ENCODE measurements at places on chromosomes 6 and 20.

DNA sequence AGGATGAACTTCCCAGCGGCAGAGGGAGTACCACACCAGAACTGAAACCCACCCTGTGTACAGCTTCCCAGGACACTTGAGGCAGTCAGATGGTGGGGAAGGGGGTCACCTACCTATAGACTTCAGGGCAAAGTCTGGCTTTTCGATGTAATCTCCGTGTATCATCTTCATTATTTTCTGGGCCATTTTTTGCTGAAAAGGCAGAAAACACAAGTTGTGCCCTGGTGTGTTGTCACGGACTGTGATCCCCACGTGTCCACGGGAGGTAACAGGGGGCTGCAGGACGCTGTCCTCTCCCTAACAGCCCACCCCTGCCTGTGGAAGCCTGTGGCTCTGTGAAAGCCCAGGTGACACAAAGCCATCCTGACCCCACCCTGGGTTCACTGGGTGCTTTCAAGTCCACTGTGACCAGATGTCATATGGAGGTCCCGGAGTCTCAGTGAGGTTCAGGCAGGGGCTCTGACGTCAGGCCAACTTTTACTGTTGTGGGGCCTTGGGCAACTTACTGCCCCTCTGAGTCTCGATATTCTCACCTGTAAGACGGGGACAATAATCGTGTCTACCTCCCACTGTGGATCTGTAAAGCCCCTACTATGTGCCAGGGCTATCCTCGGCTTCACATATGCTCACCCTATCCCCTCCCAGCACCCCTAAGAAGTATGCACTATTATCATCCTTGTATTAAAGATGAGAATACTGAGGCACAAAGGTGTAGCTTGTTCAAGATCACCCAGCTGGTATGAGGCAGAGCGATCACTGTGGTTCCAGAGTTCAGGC is 14.5 kb downstream of the SUN5 start:
- DNase-seq = no peak

DNA sequence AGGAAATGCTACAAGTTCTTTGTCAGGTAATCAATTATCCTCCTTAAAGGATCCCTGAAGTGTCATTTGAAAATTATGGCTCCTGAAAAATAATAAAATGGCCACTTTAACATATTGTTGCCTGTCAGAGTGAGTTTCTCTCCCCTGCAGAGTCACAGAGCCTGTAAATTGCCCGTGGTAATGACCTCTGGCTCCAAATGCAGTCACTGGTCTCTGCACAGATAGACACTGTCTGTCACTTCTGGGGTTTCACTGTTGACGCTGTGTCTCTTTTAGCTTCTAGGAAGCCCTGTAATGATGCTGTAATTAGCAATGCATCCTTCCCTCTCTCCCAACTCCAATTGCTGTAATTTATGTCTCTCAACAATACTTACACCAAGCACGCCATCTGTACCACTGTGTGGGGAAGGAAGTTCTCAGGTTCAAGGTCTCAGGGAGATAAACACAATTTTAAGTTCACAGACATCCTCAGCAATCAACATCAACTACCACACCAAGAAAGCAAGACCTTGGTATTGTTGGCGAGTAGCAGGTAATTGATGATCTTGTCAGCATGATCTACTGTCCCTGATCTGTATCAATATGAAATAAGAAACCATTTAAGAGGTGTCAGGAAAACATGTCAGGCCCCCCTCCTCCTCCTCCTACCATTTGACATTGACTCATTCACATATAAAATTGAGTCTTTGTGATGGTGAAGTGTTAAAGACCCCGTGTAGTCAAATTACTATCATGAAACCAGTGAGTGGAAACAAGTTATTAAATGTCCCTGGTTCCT is 91.2 kb upstream of the SULF2 start:
- no peak for DNase-seq

- no peak for DNase-seq
These were observed 823.4 kb upstream of the GJE1 start for GRCh38 chr6:141309295-141309694.

GRCh38 chr20:7879883-7880282 is 60.4 kb downstream of the HAO1 start:
- no peak for DNase-seq

DNA sequence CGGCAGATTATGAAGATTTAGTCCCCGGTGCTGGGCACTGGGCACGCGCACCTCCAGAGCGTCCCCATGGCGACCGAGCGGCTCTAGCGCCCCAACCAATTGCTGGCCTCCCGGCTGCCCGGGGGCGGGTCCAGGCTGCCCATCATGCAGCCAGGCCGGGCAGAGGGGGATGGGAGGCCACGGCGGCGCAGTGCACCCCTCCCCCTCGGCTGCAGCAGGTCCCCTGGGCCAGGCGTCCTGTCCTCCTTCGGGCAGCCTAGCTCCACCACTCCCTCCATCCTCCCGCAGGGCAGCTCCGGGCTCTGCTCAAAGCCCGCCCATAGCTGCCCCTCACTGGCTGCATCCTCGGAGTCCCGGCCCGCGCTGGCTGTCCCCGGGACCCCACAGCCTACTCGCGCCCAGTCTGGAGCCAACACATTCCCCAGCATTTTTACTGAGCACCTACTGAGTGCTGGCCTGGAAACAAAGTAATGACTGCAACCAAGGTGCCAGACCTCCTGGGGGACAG is 99.4 kb downstream of the ASXL1 start:
- peak; percentile 54 for DNase-seq

GRCh38 chr20:19758133-19758500 is at the start of gene RIN2:
Gene RIN2 (plus strand): TSS chr20:19758258. CDS start chr20:19889602, 131,344 bp downstream.
- no peak for DNase-seq

GRCh38 chr6:150721418-150722266 is 122.0 kb downstream of the PLEKHG1 start:
- no peak for DNase-seq

GRCh38 chr6:64217721-64218620 is 582.4 kb downstream of the PHF3 start:
- DNase-seq = no peak

GRCh38 chr6:48315915-48316314 is 204.9 kb upstream of the PTCHD4 start:
- DNase-seq = no peak

GRCh38 chr6:33064723-33065122 is 8.7 kb downstream of the HLA-DPA1 start:
- no peak for DNase-seq

GRCh38 chr6:11307226-11307625 is 74.8 kb upstream of the NEDD9 start:
- DNase-seq = no peak

GRCh38 chr6:17452096-17452495 is 58.7 kb downstream of the CAP2 start:
- no peak for DNase-seq

DNA sequence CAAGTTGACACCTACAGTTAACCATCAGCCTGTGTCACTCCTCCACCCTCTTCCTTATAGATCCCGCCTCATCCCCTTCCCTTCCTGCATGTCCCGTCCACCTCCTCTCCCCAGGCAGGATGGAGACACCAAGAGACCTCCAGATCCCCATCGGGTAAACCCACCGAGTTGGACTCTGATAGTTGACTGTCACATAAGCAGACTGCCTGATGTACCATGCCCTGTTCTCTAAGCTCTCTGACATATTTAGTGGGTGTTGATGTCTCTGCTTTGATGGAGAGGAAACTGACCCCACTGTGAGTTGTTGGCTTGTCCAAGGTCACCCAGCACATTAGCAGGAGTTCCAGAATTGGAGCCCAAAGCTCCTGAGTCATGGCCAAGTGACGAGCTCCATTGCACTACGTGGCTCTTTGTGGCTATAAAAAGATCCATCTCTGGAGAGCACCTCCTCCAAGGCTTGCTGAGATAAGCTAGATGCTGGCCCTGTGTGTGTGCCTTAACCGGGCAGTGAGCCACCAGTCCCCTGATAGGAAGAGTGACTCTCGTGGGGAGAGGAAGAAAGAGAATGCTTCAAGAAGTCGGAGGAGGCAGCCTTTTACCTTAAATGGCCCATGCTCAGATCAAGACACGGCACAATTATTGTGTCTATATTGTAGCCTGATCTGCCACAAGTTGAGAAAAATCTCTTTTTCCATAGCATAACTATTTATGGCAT is 236.0 kb upstream of the ECI2 start:
- no peak for DNase-seq

- no peak for DNase-seq
These were observed 27.7 kb downstream of the UQCC2 start for GRCh38 chr6:33683576-33684427.

DNA sequence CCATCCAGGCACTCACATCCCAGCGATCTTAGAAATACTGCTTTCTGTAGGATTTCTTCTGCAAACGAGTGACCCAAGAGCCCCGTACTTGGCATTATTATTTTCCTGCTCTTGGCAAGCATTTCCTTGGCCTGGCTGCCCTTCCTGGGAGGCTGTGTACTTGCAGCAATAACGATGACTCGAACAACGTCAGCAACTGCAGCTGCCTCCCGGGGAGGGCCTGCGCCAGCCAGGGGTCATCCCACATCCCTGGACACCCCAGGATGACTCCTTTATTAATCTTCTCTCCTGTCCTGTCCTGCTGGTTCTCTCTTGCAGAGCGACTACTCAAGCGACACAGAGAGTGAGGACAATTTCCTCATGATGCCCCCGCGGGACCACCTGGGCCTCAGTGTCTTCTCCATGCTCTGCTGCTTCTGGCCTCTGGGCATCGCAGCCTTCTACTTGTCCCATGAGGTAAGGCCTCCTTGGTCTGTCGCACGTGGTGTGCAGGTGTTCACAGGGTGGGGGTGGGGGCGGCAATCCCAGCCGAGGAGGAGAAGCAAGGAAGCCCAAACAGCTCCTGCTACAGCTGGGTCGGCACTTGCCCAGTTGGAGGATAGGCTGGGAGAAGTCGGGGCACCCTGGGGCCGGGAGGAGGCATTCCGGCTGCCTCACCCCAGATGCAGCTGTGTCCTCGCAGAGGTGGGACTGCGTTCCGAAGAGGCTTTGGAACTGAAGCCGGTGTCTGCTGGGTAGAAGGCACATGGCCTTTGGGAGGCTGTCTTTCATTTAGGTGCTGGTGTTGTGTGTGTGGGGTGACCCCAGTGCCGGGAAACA is 115.3 kb downstream of the SYNDIG1 start:
- DNase-seq = no peak

DNA sequence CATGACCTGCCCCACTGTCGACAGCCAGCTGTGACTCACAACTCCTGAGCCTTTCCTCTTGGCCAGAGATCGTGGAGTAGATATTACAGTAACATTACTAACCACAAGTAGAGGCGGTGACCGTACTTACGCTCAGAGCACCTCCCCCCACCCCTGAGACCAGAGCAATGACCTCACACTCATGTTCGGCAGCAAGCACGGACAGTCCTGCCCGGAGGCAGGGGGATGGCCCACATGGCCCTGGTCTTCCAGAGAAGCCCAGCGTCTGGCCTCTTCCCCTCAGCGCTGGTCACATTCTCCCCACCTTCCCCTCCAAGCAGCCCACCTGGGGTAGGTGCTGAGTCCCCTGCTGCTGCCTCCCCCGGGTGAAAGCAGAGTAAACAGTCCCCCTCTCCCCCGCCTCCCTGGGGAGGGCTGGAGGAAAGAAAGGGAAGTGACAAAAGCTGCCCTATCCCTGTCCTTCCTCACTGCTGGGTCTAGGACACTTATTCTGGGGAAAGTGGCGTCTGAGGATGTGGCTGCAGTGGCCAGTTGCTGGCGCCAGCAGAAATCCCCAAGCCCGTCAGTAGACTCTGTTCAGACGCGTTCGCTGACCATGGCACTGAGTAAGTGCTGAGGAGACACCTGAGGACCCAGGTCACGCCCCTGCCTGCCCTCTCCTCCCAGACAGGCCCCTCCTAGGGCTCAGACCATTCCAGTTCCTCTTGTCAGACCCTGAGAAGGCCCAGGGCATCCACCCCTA is 68.5 kb downstream of the MRPL14 start:
- no peak for DNase-seq

- DNase-seq = no peak
These were observed 2.1 kb downstream of the TMEM14B start for GRCh38 chr6:10749734-10750133.

DNA sequence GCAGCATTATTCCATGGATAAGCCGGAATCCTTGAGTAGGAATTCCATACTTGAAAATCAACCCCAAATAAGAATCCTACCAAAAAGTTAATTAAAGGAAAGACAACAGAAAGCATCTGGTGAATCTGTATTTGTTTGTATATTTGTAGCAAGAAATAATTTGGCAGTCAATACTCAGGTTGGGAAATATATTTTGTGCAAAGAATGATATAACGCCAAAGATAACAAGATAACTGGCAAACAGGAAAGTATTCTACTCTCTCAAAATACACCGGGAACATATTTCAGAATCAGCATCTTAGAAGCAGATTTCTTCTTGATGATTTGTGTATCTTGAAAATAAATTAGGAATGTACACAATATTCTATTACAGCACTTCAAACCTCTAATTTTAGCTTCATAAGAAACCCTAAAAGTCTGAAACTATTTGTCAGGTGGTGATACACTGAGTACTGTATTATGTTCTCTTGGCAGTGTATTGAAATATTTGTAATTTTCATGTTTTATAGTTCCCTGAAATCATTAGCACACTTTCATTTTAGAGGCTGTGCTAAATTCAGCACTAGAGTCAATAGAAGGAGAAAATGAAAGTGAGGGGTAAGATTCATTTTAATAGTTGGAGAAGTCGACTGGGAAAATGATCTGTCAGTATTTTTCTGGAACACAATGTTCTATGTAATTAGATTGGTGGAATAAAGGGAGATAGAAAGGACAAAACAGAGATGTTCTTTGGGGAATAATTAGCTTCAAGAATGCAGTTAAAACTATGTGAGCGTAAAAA is 879.7 kb upstream of the GJE1 start:
- no peak for DNase-seq

DNA sequence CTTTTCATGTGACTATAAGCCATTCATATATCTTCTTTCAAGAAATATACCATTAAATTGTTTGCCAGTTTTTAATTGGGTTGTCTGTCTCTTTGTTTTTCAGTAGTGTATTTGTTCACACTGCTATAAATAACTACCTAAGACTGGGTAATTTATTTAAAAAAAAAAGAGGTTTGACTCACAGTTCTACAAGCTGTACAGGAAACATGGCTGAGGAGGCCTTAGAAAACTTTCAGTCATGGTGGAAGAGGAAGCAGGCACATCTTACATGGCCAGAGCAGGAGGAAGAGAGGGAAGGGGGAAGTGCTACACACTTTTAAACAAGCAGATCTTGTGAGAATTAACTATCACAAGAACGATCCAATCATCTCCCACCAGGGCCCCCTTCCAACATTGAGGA is 255.3 kb downstream of the EPM2A start:
- DNase-seq = no peak

DNA sequence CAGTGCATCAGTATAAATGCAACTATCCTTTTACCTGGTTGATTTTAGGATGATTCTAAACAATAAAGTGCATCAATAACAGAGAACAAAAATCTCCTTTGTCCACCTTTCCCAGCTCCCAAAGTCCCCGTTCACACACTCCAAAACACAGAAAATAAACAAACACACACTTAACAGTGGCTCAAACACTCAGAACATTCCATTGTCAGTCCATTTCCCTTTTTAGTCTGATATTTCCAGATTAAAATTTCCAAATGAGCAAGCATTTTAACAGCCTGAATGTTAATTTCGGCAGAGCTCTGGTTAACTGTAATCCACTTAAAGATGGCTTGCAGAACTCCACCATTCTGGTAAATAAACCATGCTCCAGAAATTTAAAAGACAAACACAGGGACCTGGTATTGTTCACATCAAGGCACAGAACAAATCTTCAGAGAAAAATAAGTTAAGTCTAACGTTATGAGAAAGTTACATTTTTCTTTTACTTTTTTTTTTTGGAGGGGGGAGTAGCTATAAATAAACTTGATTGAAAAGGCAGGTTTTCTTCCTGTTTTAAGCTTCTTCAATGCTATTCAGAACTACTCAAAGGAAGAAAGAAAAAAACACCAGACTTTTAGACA is 100.8 kb downstream of the DST start:
- no peak for DNase-seq

All from amniotic stem cell (primary cell).